Motor neuron (in vitro differentiated cells): ENCODE measurements at places on chromosomes 1 and 21. TPM values are rescaled to one million over a fixed set of nuclear protein-coding genes. Genes with fewer than 3 reads are reported as not detected.

Gene NUDT4B
- total RNA-seq = 0.21 and 0.73 TPM in 2 replicates

Gene KLHDC9
- total RNA-seq = not detected in 2 replicates

Gene HHAT
- total RNA-seq = 4.8 and 5.3 TPM in 2 replicates

Gene RIMKLA
- 0.27 and 0.96 TPM in 2 replicates for total RNA-seq

Gene IVL
- total RNA-seq = 0.19 TPM in 1 of 2 replicates, not detected in the other

Gene TTC22
- total RNA-seq = 0.41 and 0.47 TPM in 2 replicates

Gene AMPD1
- total RNA-seq = not detected in 2 replicates

Gene ORC1
- 1.2 and 1.5 TPM in 2 replicates for total RNA-seq

Gene OR2L3
- total RNA-seq = 0.11 and 0.20 TPM in 2 replicates

Gene LMX1A
- total RNA-seq = 0.06 TPM in 1 of 2 replicates, not detected in the other

Gene KCNA3
- total RNA-seq = 2.8 and 3.0 TPM in 2 replicates

Gene HTR6
- total RNA-seq = 0.41 TPM in 1 of 2 replicates, not detected in the other

Gene CYB561D1
- total RNA-seq = 8.8 and 9.3 TPM in 2 replicates

Gene USP24
- total RNA-seq = 56.9 and 59.2 TPM in 2 replicates

Gene FCER1G
- total RNA-seq = not detected in 2 replicates

Gene LYPD8
- total RNA-seq = not detected in 2 replicates

Gene KIF26B
- total RNA-seq = 0.11 and 0.25 TPM in 2 replicates
